CD4-positive, alpha-beta T cell treated with Interleukin-4 for 1 hour (primary cell): ENCODE measurements at places on chromosomes 7 and 10.

GRCh38 chr7:20033621-20034400 is 183.4 kb downstream of the MACC1 start:
- no peak for DNase-seq

GRCh38 chr10:188546-188945 is 53.3 kb downstream of the ZMYND11 start:
- no peak for DNase-seq

GRCh38 chr7:154909241-154910105 is 93.5 kb downstream of the PAXIP1 start:
- DNase-seq, result no peak

GRCh38 chr10:129954492-129955315 is 9.4 kb downstream of the EBF3 start:
- DNase-seq, result no peak

GRCh38 chr10:1128649-1129048 is 72.5 kb downstream of the WDR37 start:
- no peak for DNase-seq

GRCh38 chr7:36305648-36306047 is 84.0 kb upstream of the ANLN start:
- DNase-seq, result no peak

DNA sequence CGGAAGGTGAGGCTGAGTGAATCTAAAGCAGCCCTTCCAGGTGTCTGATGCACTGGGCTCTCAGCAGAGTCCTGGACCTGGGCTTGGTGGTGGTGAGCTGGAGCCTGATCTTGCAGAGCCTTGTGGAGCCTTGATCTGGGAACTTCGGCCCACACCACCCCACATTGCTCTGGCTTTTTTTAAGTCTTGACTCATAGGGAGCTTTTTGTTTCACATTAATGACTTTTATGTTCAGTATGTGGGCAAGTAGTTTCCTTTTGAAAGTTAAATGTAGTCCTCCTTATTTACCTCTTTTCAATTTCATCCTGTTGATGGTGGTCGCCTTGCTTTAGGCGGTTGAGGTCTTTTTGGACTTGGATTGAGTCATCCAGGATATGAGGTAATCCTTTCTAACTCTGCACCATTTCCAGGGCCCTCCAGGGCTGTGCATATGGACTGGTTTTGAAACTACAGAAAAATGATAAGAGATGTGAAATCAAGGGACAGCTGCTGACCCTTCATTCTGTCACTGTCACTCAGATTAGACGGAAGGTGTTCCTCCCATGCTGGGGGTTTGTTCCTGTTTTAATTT is 2.9 kb upstream of the NRAP start:
- DNase-seq, result no peak

- no peak for DNase-seq
Measured at GRCh38 chr10:76126607-76127527, 695.4 kb downstream of the LRMDA start.

DNA sequence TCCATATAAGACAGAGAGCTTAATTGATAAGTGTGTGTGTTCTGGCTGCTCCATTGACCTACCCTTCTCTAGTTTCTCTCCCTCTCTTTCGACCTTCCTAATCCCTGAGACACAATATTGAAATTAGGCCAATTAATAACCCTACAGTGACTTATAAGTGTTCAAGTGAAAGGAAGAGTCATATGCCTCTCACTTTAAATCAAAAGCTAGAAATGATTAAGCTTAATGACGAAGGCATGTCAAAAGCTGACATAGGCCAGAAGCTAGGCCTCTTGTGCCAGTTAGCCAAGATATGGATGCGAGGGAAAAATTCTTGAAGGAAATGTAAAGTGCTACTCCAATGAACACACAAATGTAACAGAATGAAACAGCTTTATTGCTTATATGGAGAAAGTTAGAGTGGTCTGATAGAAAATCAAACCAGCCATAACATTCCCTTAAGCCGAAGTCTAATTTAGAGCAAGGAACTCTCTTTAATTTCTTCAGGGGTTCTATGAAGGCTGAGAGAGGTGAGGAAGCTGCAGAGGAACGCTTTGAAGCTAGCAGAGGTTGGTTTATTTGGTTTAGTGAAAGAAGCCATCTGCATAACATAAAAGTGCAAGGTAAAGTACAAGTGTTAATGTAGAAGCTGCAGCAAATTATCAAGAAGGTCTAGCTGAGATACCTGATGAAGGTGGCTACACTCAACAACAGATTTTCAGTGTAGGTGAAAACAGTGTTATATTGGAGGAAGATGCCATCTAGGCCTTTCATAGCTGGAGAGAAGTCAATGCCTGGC is 53.8 kb downstream of the ST7 start:
- DNase-seq, result no peak

- peak; percentile 4 for DNase-seq
Measured at GRCh38 chr7:101567230-101567629, 61.9 kb downstream of the MYL10 start.

DNA sequence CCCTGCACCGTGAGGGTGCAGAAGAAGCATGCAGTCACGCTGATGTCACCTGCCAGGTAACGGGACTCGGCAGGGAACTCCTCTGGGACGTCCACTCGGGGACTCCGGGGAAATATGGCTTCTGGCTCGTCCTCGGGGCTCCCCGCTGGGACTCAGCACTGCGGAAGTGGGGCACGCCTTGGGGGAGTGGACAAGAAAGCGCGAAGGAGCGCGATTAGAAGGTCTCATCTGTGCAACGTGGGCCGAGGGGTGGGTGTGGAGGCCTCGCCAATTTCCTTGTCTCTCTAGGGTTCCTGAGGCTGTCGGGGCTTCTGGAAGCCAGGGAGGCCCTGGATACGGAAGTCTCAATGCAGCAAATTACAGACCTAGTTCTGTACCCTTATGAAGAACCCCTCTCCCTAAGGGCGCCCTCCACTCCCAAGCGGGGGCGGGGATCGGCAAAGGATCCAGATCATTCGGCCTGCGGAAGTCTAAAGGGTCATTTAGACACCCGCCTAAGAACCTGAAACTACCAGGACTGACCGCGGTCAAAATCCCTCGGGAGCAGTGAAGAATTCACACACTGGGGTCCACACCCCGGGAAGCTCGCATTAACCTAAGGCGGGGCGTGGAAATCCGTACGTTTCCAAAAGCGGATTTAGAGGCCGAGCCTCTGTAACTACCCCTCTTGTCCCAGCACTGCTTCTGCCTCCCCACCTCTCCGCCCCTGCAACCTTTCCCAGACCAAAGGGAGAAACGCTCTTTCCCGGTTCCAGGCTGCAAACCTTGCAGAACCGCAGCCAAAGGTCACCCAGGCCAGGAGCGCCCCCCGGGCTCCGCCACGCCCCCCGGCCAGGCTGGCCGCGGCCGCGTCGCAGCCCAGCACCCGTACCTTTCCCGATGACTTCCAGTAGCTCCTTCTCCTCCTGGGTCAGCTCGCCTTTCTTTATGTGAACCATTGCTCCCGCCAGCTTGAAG is 640 bp downstream of the ANKMY2 start:
- peak; percentile 59 for DNase-seq

GRCh38 chr10:90775351-90776028 is 82.3 kb downstream of the HTR7 start:
- no peak for DNase-seq

- no peak for DNase-seq
Measured at GRCh38 chr7:73512018-73512780, 9.9 kb downstream of the BAZ1B start.

GRCh38 chr10:1354809-1355710 is 298.9 kb downstream of the WDR37 start:
- DNase-seq, result no peak

- DNase-seq, result no peak
Measured at GRCh38 chr7:46320956-46321355, 399.9 kb upstream of the IGFBP3 start.

GRCh38 chr10:107873007-107873406 is 708.5 kb upstream of the SORCS1 start:
- no peak for DNase-seq

GRCh38 chr7:17070231-17070708 is 188.5 kb upstream of the AGR3 start:
- DNase-seq, result peak; percentile 11

GRCh38 chr10:114967071-114967470 is 29.1 kb downstream of the TRUB1 start:
- no peak for DNase-seq

DNA sequence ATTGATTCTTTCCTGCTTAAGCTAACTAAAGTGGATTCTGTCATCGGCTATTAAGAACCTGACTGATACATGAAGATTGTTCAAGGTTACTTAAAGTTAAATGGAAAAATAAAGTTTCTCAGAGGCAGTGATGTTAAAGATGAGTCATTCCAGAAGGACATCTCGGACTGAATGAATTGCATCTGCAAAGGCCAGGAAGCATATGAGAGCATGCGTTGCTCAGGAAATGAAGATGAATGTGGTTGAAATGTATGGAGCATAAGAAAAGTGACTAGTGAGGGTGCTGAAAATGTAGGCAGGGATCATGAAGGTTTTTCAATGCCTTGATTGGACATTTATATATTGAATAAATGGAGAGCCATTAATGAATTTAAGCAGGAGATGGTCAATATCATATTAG is 133.9 kb upstream of the GHITM start:
- no peak for DNase-seq

DNA sequence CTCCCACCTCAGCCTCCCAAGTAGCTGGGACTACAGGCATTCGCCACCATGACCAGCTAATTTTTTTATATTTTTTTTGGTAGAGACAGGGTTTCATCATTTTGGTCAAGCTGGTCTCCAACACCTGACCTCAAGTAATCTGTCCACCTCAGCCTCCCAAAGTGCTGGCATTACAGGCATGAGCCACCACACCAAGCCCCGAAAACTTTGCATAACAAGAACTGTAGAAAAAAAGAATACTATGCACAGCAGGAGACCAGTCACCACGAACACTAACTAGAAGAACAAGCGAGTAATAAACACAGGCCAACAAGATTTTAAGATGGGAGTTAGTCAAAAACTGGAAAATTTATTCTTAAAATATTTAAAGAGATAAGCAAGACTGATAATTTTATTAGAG is 447.0 kb downstream of the ETV1 start:
- no peak for DNase-seq

DNA sequence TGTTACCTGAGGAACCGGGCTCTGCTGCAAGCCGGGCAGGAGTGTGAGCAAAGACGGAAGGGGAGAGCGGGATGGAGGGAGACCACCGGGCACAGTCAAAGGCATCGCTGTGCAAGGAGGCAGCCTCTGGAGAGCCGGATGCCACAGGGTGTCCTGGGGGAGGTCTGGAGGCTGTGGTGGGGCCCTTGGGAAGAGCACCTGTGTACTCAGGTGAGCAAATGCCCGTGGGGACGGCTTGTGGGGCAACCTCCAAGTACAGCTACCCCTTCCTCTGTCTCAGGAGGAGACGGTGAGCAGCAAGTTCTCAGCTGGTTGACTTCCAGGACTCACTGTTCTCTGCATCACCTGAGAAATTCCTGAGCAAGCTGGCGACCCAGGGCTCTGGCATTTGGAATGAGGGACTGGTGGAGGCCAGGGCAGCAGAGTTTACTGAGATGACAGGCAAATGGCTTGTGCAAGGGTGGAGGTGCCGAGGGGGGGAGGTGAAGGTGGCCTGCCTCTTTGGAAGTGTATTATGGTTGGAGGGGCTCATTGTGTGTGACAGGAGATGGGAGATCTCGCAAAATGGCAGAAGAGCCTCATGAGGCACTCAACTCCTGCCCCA is 345.2 kb upstream of the SHH start:
- no peak for DNase-seq

GRCh38 chr7:49660170-49660783 is 113.2 kb upstream of the VWC2 start:
- no peak for DNase-seq

GRCh38 chr7:116801092-116801710 is 61.2 kb upstream of the CAPZA2 start:
- no peak for DNase-seq
